Umbilical cord (tissue), 2 donors: ENCODE measurements at places on chromosomes 1 and 21. TPM values are rescaled to one million over a fixed set of nuclear protein-coding genes. Genes with fewer than 3 reads are reported as not detected.

GRCh38 chr1:17434016-17434415, 5.5 kb downstream of the RCC2 start:
- no peak for DNase-seq

DNA sequence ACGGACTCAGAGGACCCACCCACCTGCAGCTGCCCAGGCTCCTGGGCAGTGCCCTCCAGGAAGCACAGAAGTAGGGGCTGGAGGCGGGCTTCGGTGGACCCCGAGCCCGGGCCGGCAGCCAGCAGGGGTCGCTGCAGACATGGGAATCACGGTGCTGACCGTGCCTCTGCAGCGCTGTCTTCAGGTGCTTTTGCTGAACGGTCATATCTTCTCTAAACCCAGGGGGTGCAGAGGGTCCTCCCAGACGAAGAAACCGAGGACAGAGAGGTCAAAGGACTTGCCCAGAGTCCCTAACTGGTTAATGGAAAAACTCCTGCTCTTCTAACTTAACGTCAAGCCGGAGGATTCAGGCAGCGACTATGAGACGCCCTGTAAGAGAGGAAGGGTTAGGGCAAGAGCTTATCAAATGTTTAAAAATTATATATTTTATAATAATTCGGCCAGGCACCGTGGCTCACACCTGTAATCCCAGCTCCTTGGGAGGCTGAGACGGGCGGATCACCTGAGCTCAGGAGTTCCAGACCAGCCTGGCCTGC, 21.5 kb upstream of the LEFTY2 start:
- DNase-seq = no peak

DNA sequence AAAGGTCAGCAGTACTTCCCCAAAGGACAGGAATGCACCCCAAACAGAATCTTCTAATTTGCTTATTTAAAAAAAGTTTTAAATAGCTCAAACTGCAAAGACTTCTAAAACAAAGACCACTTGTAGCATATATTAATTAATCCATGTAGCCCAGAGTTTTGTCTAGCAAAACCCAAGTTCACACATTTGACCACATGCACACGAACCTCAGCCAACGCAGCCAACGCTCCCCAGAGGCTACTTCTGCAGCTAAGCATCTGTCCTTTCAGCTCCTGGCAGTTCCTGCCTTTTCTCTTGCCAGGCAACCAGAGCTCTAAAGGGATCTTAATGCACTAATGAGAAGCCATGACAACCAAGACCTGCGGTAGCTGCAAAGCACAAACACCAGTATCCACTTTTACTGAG, 89.6 kb downstream of the RERE start:
- peak; percentile 17 for DNase-seq

GRCh38 chr1:11175461-11175860, 13.7 kb upstream of the ANGPTL7 start:
- no peak for DNase-seq

DNA sequence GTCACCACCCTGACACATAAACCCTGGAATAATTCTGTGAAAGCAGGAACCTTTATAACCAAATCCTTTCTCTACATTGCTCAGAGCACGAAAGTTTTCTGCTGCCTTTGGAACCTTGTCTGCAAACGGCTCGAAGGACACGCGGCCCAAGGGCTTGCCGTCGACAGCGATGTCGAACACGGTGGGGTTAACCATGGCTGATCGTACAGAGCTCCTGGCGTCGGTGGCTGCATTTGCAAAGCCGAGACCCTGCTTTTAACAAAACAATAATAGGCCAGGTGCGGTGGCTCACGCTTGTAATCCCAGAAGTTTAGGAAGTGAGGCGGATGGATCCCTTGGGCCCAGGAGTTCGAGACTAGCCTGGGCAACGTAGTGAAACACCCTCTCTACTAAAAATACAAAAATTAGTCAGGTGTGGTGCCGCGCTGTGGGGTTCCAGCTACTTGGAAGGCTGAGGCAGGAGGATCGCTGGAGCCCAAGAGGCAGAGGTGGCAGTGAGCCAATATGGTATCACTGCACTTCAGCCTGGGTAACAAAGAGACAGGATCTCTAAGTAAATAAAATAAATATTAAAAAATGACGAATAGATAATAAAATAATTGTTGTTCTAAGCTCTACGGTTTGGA, 2.2 kb upstream of the EIF2B3 start:
- no peak for DNase-seq

DNA sequence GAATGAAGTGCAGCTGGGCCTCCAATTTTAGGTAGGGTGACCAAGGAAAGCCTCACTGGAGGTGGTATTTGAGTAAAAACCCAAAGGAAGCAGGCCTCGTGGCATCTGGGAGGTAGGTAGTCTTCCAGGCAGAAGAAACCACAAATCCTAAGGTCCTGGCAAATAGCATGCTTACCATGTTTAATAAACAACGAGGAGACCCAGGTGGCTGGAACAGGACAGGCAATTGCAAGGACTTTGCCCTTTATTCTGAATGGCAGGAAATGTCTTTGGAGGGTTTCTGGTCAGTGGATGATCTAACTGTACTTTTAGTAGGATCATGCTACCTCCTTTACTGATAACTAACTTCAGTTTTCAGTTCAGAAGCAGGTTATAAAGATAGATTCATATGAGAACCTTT, 52.2 kb downstream of the EPB41 start:
- no peak for DNase-seq

Gene EDN2
- total RNA-seq = 4.6 TPM

DNA sequence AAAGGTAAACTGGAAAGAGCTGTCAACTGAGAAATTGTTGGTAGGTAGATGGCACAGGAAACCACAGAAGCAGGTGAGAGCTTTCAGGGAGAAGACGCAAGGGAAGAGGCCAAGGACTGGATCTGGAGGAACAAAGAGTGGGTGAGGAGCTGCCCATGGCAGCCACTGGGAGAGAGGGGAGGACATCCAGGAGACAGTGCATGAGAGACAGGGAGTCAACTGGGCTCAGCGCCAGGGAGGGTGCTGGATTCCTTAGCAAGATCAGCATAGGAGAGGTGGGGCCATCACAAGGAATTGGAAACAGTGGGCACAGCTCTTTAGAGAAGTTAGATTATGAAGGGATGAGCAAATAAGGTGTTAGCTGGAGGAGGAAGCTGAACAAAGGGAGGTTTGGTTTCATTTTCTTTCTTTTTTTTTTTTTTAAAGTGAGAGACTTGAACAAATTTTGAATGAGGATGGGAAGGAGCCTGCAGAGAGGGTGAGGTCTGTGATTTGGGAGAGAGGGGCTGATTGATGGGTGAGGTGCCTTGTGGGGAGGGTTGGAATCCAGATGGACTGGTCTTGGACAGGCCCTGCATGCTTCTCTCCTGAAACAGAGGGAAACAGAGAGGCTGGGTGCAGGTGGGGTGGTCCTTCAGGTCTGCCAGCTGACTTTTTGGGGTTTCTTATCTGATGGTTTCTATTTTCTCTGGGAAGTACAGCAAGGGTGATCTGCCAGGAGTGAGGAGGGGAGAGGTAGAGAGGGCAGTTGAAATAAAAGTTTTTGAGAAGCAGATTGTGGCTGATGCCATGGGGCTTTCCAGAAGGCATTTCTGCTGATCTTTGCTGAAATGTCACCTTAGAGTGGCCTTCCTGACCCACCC, 5.4 kb downstream of the CYP4B1 start:
- peak; percentile 18 for DNase-seq

Gene STIL
- 3.6 TPM for total RNA-seq

Gene FALEC
- not detected for total RNA-seq

DNA sequence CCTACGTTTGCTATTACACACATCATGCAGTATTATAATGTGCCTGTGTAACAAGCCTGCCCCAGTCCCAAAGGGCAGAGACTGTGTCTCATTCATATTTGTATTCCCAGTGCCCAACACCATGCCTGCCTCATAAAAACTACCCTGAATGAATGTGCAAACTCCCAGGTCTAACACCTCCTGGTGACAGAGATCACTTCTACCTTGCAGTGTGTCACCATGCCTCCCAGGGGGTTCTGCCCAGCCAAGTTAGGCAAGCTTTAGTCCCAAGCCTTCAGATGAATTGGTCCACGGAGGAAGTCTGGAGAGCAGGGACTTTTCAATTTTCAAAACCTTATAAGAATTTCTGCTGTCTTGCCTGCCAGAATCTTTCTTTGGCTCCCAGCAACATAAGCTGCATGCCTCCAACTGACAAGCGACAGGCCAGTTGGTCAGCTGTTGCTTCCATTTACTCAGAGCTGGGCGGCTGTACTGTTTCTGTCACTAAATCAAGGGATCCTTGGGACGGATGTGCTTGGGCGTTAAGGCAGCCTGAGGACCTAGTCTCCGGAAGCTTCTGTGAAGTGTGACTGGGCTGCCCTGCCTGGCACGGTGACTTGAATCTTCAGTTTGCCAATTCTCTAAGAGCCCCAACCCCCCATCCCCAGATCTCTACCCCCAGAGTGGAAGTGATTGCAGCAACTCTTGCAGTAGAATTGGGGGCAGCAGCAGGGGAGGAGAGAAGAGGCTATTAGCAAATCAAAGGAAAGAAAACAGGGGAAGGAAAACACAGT, 1.2 kb downstream of the RXRG start:
- no peak for DNase-seq

- no peak for DNase-seq
Measured at GRCh38 chr1:234720709-234721441, 110.9 kb upstream of the IRF2BP2 start.

Gene LINGO4
- total RNA-seq = 0.96 TPM

GRCh38 chr1:5857508-5858090, 134.6 kb downstream of the NPHP4 start:
- no peak for DNase-seq

GRCh38 chr1:229984992-229985612, 81.9 kb upstream of the GALNT2 start:
- DNase-seq = no peak

GRCh38 chr1:155166051-155166470, 7.0 kb downstream of the KRTCAP2 start:
- DNase-seq = no peak

DNA sequence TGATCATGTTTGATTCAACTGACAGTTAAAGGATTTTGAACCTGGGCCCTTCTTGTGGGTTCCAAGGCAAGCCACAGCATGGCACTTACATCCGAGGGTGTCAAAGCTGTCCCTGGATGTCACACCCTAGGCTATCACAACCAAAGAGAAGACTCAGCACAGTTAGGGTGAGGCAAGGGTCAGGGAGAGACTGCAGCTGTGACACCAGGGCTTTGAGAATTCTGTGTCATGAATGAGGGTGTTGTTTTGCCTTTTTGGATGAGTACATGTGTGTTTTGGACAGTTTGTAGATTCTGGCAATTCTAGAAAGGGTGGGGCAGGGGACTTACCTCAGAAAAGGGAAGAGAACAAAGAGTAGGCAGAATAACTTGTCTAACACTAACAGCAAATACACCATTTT, 37.8 kb upstream of the ZNF326 start:
- no peak for DNase-seq

GRCh38 chr1:184598403-184599193, 156.1 kb downstream of the EDEM3 start:
- no peak for DNase-seq

Gene FMO1
- total RNA-seq = 0.24 TPM

DNA sequence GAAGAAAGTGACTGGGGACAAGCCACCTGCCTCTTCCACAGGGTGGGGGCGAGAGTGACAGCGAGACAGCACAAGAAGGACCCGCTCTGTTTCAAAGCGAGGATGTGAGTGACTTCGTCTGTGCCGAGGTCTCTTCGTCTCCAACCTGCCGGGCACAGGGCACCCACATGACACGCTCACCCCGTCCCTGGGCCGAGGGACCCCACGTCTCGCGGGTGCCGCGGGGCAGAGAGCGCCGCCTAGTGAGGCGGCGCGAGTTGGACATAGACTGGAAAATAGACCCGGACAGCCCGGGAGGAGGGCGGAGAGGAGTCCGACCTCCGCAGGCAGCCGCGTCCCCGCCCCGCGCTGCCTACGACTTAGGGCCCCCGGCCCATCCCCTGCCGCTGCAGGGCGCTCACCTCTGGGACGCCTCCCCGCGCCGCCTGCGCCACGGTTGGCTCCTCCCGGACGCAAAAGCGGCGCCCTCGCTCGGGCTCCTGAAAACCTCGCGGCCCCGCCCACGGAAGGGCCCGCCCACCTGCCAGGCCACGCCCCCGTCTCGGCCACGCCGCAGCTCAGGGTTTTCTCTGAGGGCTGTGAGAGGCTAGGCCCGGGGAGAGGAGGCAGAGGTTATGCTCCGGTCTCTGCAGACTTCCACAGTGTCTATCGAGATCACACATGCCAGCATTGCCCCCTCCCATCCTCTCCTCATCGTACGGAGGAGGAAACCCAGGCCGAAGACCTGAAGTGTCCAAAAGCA, at the start of gene TLR5:
TSS of gene TLR5 (minus strand) at position 454 of the 742 bp plus-strand sequence. CDS start 30,217 bp downstream, outside the sequence.
- peak; percentile 78 for DNase-seq

DNA sequence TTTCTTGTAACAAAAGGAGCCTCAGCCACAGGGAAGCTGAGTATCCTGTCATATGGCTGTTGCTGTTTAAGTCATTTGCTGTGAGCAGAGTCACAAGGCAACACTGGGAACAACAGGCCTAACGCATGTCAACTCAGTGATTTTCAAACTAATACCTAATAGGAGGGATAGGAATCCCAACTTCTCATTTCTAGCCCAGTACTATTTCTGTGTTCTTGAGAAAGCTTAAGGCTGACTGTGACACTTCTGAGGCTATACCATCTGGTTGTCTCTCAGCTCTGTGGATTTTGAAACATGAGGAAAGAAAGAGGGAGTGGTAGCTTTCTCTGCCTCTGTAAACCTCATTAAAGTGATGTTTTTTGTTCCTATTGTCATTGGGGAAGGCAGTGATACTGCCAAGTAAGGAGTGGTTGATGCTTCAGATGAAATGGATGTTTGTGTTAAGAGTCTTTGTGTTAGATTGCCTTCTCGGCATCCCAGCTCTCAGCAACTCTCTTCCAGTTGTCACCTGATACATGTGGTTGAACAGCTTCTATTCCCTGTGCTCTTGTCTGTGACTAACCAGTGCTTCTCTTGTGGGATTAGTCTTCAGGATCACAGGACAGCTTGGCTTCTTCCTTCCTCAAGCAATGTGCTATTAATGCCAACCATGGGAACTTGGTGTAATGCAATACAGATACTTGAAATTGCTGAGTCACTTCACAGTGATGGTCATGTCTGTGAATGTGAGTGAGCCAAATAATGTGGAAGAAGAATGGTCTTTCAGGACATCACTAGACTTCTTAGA, 166.8 kb upstream of the IVNS1ABP start:
- peak; percentile 40 for DNase-seq

DNA sequence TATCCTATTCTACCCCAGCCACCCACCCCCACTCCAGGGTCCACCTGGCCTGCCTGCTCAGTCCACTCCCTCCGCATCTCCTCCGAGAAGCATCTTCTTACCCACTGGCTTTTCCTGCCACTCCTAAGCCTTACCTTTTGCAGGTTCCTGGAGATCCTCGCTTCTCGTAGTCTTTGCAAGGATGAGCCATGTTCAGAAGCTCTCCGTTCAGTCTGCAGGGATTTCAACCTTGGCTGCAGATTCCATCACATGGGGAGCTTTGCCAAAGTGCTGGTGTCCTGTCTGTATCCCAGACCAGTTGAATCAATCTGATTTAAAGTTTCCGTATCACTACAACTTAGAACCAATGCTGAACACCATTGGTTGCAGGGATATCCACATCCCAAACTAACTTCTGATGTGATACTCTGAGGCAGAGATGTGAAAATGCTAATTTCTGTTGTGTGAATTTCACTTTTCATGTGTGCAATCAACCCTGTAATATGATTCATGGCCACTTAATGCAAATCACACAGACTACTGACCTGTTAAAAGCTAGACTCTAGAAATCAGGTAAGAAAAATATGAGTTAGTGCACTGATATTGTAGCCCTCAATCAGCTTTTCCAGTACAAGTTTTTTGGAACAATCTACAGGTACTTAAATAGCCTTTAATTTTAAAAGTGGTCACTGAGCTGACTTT, 61.9 kb downstream of the CAPN2 start:
- no peak for DNase-seq
